Anterior cingulate cortex (tissue), 58 donors: ENCODE measurements at places on chromosomes 6 and 20.

- DNase-seq: no peak
These were observed 7.0 kb upstream of the ZKSCAN8 start for GRCh38 chr6:28134716-28135115.

- DNase-seq: no peak
These were observed 49.6 kb upstream of the AFDN start for GRCh38 chr6:167776906-167777627.

DNA sequence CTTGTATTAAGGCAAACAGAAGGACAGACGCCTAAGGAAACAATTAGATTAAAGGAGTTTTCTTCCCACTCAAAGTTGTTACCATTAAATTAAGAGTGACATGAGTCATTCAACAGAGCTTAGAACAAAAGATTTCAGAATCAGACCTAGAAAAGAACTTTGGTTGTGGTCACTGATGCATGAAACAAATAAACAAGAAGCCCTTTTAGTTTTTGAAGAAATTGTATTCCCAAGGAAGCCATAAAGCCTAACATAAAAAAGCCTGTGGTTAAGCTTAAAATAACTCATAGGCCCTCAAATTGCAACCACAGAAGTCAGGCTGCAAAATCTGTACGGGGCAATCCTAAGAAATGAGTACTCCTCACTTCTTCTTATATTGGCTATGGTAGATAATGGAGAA is 17.9 kb upstream of the TRIM26 start:
- no peak for DNase-seq

DNA sequence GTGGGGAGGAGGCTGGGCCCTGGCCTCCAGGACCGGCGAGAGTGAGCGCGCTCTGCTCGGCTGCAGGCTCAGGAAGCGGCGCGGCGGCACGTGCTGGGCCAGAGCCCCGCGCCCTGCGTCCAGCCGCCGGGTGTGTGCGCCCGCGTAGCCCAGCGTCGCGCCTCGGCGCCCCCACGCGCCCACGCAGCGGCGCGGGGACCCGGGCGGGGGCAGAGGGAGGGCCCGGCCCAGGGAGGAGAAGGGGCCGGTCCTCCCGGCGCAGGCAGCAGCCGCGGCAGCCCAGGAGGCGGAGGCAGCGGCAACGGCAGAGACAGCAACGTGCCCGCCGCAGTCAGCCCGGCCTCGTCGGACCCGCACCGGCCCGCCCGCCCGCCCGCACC is at the start of gene EYA2:
TSS of gene EYA2 (plus strand) at position 265 of the 380 bp plus-strand sequence. CDS start 95,168 bp downstream, outside the sequence.
- DNase-seq: peak; percentile 21

- no peak for DNase-seq
These were observed 80.7 kb downstream of the ANKS1A start for GRCh38 chr6:34969662-34970265.

DNA sequence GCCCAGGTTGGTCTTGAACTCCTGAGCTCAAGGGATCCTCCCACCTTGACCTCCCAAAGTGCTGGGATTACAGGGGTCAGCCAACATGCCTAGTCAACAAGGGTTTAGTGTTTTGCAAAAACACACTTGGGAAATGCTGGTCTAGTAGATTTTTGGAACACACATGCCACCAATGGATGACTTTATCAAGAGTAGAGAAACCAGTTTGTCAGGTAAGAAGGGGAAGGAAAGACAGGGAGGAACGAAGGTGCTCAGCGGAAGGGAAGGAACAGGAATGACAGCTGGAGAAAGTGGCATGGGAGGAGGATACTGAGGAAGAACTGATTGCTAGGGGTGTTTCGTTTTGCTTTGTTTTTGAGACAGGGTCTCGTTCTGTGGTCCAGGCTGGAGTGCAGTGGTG is 15.6 kb upstream of the SEC63 start:
- no peak for DNase-seq

GRCh38 chr20:37526839-37527637 is 638 bp downstream of the BLCAP start:
- no peak for DNase-seq

DNA sequence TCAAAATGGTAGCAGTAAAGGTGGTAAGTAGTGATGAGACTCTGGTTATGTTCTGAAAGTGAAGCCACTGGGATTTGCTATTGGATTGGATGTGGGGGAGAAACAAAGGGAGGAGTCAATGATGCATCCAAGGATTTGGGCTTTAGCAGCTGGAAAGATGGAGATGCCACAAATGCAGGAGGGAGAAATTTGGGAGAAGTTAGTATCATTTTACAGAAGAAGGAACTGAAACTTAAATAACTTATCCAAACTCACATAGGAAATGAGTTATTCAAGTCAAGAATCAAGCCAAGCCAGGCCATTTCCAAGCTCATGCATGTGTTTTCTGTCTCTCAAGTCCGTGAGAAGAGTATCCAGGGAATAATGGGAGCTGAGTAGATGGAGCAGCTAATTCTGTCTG is 155.1 kb upstream of the TNFAIP3 start:
- no peak for DNase-seq

GRCh38 chr6:33987531-33988021 is 158.3 kb downstream of the GRM4 start:
- DNase-seq: no peak

DNA sequence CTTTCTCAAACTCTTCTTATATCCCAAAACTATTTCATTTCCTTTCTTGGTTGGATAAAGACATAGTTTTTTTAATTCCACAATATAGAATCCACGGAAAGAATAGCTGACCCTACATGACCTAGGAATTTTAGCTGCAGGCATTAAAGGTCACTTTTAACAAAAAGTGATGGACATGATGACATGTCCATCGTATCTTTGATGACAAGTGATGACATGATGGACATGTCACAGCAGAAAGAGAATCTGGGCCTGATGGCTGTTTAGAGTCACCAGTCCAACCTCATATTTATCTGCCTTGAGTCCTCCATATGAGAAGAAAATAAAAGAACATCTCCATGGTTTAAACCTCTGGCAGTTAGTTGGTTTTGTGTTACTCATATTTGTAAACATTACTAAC is 106.2 kb downstream of the PLG start:
- DNase-seq: no peak

- no peak for DNase-seq
These were observed 19.1 kb downstream of the EPB41L2 start for GRCh38 chr6:131043902-131044447.

- DNase-seq: no peak
These were observed 7.4 kb downstream of the PSMG4 start for GRCh38 chr6:3266170-3266569.

DNA sequence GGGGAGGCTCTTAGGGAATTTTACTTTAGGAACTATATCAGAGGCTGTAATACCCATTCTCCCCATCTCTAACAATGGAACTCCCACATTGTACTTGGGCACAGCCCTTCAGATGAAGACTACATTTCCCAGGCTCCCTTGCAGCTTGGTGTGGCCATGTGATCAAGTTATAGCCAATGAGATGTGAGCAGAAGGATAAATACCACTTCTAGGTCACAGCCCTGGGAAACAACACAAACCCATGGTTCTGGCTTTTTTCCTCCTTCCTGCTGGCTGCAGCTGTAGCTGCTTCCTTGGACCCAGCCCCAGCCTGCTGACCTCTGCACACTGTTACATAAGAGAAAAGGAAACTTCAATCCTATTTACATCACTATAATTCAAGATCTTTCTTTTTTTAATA is 445.9 kb upstream of the JARID2 start:
- no peak for DNase-seq

DNA sequence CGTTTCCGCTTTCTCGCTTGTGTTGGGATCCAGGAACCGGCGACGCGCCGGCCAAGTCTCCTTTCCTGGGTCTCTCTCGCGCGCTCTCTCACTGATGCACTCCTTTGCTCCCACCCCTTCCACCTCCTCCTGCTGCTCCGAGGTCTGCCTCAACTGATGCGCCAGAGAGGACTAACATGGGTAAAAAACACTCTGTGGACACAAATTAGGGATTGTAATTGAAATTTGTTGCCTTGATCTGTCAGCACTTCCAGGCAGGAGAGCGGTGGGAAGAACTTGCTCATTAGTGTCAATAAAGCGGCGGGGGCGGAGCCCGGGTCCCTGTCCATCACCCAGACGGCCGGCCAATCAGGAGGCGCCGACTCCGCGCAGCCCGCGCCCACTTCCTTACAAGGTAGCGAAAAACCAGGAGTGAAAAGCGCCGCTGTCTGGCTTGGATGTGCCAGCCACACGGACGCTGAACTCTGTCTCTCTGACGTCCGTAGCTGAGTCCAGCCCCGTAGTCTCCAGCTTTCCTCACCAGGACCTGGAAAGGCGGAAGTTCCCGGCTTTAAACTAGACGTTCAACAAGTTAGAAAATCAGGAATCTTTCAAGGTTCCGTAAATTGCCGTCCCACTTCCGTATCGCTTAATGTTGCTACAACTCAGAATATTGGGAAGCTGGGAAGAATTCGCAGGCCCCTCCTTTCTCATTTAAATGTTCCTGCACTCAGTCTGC is at the start of gene TBX18:
TSS of gene TBX18 (minus strand) at position 267 of the 718 bp plus-strand sequence. CDS start 417 bp downstream, outside the sequence.
- peak; percentile 32 for DNase-seq

GRCh38 chr6:133115946-133116345 is 125.2 kb upstream of the EYA4 start:
- DNase-seq: no peak

DNA sequence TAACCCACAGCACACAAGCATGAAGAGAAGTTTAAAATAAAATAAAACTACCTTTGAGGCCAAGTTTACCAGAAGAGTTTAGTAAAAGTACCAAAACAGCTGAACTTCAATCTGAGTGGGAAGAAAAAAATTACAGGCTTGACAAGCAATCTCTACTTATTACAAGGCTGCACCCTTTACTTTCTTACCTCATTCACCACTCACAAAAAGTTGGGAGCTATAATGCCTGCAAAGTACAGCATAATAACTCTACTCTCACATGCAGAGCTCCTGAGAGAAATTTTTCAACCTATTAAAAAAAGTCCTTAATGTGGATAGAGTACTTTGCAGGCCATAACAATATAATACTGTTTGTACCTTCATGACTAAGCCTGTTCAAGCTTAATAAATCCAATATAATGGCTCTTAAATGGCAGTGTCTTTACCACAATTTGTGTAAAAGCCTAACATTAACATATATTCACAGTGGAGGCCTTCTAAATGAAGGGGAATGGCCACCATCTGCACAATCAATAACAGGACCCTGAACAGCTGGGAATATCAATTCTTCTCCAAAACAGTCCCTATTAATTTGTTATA is 103.1 kb downstream of the DST start:
- no peak for DNase-seq

DNA sequence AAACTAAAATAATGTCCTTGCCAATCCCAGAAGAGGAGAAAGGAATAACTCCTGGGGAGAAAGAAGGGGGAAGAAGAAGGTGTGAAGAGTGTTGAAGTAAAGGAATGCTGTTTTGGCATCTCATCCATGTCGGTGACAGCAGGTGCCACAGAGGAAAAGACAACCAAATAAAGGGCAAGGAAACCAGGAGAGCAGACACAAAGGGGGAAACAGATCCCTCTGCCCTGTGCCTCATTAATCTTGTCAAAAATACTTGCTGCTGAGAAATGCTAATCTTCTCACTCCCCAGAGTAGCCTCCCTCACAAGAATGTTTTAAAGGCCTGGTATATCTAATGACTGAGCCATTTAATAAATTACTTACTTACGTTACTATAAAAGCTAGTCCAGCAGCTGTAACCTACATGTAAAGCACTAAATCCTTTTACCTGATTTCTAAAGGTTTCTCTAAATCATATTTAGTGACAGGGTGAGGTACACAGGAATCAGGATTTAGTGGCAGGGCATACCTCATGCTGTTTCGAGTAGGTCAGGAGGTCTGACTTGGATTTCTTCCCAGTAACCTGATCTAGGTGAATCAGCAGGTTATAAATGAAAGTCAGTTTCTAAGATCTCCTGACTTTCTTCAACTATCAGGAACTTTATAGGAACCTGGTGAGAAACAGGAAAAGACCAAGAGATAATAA is 377.1 kb downstream of the CENPW start:
- no peak for DNase-seq

DNA sequence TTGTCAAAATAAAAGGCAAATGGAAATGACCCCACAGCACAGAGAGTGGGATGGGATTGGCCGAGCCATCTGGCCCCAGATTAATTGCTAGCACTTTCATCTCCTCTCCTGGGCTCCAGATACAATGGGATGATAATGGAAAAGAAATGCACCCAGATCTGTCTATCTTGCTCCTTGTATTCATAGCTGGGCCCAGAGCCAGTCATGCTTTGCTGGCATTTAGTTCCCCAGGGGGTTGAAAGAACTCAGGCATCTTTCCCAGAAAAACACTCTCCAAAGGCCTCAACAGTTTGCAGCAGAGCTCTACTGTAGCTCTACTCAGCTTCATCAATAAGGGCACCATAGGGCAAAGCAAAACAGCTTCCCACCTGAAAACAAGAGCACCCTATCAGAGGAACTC is 116.0 kb upstream of the FOXA2 start:
- no peak for DNase-seq

DNA sequence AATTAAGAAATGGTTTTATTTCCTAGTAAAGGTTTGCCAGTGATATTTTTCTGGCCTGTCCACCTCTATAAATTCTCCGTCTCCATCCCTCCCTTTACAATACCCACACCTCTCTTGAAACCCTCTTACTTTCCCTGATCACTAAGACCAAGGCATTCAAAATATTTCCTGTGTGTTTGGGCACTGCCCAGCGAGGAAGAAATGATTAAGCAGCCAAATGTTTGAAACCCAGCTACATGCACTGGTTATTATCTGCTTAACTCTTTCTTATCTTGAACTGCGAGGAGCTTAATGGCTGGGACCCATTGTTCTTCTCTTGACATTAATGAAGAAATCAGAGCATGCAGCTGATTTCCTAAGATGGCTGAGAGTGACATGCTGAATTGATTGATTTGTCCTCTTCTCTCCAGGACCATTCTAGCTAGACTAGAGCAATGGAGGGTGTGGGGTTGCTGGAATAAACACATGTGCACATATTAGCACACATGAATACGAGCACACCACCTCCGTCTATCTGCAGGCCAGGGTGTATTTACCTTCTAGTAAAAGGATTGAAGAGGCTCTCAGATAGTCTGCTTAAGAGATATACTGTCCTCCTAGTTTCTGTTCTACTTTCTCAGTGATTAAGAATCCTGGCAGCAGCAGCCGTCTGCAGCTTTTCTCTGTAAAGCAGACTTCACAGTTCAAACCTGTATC is 46.1 kb upstream of the PRDM1 start:
- no peak for DNase-seq

DNA sequence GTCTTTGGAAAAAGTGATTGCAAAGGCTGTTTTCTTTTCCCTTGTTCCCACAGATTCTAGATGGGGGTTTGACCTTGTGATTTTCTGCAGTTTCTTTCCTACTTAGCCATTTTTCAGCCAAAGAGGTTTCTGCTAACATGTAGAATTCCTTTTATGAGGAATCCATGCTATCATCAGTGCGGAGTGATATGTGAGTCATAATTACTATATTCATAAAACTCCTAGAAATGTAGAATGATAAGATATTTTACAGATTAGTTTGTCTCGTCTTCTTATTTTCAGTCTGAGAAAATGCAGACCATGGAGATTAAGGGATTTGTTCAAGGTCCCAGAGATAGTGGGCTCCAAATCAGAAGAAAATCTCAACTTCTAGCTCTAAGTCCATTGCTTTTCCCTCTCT is 98.6 kb downstream of the KCNQ5 start:
- DNase-seq: no peak

DNA sequence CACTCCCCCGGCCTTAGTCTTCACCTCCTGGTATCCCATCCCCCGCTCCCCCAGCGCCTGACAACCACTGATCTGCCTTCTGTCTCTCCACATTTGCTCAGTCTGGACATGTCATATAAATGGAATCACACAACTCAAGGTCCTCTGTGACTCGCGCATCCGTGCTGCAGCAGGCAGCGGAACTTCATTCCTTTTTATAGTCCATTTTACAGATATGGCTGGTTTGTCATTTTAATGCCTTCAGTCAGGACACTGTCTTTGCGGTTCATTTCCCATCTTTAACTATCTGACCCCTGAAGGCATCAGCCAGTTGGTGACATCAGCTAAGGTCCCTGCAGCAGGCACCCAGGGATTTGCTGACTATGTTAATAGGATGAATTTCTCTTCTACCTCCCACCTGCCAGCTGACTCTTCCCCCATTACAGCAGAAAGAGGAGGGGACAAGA is 125.7 kb downstream of the ZMYND8 start:
- no peak for DNase-seq
